NCI-H1417 (cell line): ENCODE measurements at places on chromosomes 5 and 9.

GRCh38 chr5:52802974-52803336, 15.2 kb downstream of the ITGA1 start:
- no peak for DNase-seq

DNA sequence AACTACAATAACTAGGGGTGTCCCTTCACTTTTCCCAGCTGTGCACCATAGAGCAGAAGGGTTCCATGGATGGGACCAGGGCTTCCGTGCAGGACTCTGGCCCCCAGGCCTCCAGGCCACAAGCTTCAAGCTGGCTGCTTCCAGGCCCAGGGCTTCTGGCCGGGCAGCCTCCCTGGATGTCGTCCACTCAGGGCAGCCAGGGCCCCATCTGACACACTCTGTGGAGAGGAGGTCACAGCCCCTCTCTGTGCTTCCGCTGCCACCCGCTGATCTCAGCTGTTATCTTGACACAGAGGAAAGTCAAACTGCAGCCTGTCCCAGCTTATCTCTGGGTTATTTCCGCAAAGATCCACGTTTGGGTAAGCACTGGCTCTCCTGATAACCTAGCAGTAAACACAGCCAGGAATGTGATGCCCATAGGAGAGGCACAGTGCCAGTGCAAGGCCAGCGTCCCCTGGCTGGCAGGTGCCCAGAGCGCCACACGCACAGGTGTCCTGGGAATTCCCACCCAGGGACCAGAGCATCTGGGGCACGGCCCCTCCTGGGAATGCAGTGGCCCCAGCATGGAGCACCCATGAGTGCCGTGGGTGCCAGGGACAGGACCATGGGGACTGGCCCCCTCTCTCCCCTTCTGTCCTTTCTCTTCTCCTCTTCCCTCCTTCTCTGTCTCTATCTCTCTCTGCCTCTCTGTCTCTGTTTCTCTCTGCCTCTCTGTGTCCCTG, 15.6 kb upstream of the SLC6A19 start:
- no peak for DNase-seq

GRCh38 chr5:14123974-14124482, 19.1 kb upstream of the TRIO start:
- peak; percentile 67 for DNase-seq

- DNase-seq: no peak
Measured at GRCh38 chr5:121199216-121199999, 652.3 kb upstream of the FTMT start.

GRCh38 chr9:121718501-121718900, 67.1 kb downstream of the DAB2IP start:
- no peak for DNase-seq

- DNase-seq: no peak
Measured at GRCh38 chr9:38724754-38725153, 4.8 kb upstream of the FAM240B start.

DNA sequence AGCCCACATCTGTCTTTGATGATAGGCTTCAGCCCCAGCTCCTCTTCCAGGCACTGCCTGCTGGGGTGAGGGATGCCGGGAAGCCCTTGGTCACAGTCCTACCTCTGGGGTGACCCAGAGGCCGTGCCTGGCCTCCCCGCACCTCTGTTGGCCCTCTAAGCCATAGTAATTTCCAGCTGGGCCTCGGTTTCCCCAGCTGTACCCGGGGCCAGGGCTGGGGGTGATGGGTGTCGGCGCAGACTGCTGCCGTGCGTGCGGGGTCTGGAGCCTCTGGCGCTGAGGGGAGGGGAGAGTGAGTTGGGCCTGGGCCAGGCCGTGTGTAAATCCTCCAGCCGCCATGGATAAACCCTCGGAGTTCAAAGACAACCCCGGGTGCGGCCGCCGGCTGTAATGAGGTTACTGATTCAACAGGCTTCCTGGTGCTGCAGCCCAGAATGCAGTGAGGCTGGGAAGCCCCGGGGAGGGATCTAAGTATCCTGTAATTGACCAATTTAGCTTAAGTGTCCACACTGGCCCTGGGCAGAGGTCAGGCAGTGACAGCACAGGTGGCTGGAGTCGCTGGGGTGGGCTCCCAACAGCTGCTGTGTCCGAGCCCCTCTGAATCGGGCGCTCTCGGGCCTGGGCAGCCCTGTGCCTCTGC, 7.1 kb downstream of the RXRA start:
- peak; percentile 54 for DNase-seq

DNA sequence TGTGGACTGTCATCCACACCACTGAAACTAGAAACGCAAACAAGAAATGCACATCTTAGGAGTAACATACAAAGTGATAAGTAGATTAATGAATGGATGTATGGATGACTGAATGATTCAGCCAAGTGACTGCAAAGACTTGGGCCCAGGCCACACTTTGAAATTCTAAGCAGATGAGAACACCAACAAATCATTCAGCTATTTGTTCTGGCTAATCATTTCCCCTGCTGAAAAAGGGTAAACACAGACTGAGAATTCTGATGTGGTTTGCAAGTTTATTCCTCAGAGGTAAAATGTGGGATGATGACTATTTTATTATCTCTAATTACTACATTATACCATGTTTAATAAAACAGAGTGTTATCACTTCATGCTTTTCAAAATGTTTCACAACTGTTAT, 163.2 kb upstream of the ADAMTS16 start:
- no peak for DNase-seq

- no peak for DNase-seq
Measured at GRCh38 chr5:164553851-164554250, 1048.4 kb downstream of the MAT2B start.

DNA sequence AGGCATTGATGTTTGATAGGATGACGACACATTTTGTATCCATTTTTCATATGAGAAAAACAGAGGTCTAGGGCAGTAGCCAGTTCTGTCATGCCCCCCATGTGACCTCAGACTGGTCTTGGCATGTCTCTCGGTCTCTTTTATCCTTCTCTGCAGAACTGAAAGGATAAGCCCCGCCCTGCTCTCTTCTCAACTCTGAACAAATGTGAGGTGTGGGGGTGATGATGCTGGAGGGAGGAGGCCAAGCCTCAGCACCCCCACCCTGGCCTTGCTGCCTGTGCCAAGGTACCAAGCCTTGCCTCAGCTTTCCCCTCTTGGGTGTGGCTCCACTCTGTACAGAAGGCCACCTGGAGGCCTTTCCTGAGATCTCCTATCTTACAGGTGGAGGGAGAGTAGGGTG, 19.5 kb upstream of the CRB2 start:
- no peak for DNase-seq

DNA sequence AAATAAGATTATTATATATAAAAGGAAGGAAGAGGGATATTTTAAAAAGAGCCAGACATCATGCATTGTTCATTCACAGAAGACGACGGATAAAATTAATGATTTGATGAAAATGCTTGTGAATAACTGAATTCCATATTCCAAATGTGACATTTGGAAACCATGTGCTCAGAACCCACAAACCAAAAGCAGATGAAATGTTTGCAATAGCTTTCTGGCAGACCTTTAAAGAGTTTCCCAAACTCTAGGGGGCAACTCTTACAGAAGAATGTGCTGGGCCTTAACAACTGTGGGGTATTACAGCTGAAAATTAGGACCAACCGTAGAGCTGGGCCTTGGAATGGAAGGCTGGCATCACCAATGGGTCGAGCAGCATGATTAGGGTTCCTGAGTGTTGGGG, 471.0 kb downstream of the EFNA5 start:
- DNase-seq: no peak

DNA sequence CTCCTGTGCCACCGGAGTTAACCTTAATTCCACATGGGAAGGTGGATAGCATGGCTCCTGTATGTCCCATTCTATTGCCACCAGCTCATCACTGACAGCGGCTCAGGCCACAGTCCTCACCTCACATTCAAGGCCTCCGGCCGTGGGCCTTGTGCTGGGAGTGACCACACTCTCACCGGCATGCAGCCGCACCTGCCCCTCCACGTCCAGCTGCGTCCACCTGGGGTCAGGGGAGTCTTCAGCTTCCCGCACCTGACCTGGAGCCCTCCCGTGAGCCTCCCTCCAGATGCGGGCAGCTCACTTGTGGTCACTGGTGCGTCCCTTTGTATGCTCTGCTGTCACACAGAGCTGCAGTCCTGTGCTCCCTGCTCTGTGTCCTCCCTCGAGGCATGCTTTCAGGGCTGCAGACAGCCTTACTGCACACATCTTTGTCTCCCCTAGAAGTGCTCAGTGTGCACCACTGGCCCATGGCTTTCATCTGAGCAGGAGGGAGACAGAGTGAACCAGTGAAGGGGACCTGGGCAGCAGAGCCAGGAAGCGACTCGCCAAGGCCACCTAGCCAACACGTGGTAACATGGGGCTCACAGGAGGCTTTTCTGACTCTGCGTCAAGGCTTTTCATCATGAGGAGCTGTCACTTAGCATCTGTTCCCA, 210.1 kb downstream of the ERCC6L2 start:
- no peak for DNase-seq

DNA sequence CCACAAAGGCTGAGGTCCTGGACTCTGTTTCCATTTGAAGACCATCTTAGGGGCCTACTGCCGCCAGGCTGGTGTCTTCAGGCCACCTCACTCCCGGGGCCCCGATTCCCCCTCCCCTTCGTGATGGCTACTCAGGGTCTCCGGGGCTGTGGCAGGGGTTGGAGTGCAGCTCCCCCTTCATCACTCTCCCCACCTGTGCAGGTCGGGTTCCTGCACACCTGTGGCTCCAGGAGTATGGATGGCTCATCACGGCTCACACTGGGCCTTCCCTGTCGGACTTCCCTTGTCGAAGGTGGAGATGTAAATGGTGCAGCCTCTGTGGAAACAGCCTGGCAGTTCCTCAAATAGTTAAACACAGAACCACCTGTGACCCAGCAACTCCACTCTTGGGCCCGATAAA, 11.9 kb downstream of the LCN9 start:
- DNase-seq: no peak

DNA sequence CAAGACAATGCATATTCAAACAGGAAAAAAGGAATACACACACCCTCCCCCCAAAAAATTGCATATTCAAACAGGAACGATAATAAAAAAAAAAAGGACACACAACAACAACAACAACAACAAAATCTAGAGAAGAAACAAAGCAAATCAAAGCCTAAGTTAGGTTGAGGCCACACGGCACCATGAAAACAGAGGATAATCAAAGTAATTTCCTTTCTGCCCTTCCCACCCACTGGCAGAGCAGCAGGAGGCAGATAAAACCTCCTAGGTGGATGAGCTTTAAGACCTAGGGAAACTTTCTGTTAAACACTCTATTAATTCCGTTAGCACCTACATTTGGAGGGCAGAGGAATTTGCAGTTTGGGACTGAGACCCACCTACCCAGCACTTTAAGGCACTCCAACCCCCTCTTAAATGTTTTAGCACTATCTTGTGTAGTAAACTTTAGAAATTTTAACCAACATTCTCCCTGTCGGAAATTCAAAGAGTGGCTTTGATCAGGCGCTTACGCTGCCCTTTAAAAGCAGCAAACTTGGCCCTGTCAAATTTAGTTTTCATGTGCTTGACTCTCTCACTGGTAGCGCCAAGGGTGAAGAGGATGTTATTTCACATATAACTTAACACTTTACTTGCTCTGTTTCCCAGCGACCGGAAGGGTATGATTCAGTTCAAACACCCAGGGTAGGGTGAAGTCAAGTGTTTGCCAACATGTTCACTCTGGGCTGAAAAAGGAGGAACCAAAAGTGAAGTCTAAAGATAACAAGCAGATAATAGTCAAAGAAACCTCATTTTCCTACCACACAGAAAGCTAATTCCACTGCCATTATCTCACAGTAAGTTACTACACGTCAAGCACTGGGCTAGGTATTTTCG, 9.2 kb downstream of the ENC1 start:
- no peak for DNase-seq

GRCh38 chr5:74624501-74624900, 16.0 kb downstream of the ENC1 start:
- DNase-seq: no peak
